Stimulated activated CD4-positive, alpha-beta T cell treated with anti-CD3 and anti-CD28 coated beads, Interleukin-15, amount 100 ng/mL, for 1 hour (primary cell): ENCODE measurements at places on chromosomes 5 and 9.

DNA sequence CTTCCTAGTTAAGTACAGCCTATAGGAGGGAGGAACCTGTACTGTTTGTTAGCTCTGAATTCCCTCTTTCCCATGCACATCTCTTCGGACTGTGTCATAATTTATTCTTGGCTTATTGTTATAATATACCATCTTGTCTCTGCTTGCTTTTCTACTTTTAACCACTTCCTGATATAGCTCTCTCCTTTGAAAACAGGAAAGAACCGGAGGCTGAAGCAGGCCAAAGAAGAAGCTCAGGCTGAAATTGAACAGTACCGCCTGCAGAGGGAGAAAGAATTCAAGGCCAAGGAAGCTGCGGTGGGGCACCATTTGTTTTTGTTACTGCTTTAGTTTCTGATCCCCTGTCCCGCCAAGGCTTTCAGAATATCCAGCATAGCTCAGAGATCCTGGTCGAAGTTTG lies 4.8 kb downstream of the ATP6V1G1 start:
- no peak for DNase-seq

DNA sequence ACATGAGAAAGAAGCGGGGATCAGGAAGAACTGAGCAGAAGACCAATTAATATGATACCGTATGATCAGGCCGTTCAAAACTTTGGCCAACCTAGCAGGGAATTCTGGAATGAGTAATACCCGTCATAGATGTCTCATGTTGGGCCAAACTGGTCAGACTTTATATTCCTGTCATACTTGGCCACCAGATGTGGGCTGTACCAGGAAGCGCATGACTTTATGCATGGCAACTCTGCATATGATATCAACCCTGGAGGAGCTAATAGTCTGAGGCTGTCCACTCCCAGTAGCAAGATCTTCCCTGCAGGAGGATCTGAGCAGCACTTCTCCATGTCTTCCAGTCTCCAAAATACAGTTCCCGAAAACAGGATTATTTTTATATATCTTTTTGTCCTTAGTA lies 68.5 kb upstream of the NAA35 start:
- no peak for DNase-seq

DNA sequence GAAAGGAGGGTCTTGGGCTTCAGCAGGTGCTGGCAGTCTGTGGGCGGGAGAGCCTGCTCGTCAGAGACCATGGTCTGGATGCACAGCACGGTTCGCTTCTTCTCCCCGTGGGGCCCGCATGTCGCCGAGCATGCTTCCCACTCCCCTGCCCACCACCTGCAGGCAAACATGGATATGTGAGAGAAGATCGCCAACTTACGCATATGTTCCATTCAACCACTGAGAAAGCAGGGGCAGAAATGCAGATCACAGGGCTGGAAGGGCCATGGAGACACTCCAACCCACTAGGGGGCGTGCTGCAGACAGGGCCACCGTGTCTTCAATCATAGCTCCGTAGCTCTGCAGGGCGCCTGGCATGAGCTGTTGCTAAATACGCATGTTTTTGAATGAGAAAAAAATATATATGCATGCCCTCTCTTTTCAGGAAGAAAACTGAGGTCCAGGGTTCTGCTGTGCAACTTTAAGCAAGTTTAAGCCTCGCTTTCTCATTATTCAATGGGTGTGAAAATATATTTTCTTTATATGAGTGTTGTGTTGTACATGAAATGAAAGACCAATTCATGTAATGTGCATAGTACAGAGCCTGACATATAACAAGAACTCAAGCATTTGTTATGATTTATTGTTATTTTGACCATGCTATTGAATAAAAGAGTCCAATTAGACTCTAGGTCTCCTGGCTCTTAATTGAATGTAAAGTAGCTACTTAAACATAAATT lies 148.0 kb downstream of the TARS1 start:
- peak; percentile 1 for DNase-seq

DNA sequence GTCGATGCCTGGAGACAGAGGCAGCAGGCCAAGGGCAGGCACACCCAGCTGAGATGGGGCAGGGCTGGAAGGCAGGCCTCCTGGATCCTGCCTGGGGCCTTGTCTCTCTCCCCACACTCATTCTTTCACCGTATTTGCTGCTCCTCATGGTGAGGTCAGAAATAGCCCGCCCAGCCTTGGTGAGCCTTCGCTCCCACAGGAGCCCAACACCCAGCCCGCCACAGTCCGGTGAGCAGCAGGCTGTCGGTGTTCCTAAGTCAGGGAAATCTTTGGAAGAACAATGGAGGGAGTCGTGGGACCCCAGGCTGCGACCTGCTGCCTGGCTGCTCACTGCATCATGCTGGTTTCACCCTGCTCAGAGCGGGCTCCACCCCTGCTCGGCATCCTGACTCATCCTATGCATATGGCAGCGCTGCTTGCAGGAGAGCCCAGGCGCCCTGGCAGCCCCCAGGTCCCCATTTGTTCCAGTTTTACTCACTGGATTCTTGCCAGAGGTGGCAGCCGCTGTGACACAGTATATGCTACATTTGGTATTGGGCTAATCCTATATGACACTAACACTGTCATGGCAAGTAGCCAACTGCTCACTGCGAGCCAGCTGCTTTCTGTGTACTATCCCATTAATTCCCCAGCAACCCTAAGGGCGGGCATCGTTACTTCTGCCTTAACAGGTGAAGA lies 53.2 kb upstream of the NCS1 start:
- DNase-seq, result no peak

- DNase-seq, result no peak
Observed at GRCh38 chr9:20930836-20931235, 100.6 kb downstream of the HACD4 start.

- no peak for DNase-seq
Observed at GRCh38 chr5:95715799-95716461, 15.2 kb upstream of the RHOBTB3 start.

DNA sequence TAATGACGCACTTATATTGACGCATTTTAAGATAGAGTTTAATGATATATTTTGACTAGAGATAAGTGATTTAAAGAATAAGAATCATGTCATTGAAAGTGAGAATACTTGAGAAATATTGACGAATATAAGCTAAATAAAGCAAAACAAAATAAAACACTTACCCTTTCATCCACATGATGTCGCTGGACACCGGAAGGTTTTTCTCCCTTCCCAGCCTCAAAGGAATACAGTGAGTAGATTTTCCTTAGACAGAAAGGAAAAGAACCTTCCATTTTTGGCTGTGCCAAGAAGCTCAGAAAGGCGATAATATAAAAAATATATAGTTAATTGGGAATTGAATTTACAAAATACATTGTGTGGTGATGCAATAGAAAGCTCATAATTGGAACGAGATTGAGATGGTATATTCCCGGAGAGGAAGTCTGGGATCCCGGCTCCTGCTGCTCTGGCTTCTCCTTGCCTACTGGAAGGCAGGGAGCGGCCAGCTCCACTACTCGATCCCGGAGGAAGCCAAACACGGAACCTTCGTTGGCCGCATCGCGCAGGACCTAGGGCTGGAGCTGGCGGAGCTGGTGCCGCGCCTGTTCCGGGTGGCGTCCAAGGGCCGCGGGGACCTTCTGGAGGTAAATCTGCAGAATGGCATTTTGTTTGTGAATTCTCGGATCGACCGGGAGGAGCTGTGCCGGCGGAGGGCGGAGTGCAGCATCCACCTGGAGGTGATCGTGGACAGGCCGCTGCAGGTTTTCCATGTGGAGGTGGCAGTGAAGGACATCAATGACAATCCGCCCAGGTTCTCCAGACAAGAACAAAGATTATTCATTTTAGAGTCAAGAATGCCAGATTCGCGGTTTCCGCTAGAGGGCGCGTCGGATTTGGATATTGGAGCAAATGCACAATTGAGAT lies at the start of gene PCDHA5:
TSS of gene PCDHA5 (plus strand) at position 239 of the 906 bp plus-strand sequence.
- no peak for DNase-seq

GRCh38 chr5:37272511-37272910 lies 23.3 kb upstream of the CPLANE1 start:
- DNase-seq, result no peak

- no peak for DNase-seq
Observed at GRCh38 chr9:34579104-34579807, 10.3 kb downstream of the CNTFR start.

DNA sequence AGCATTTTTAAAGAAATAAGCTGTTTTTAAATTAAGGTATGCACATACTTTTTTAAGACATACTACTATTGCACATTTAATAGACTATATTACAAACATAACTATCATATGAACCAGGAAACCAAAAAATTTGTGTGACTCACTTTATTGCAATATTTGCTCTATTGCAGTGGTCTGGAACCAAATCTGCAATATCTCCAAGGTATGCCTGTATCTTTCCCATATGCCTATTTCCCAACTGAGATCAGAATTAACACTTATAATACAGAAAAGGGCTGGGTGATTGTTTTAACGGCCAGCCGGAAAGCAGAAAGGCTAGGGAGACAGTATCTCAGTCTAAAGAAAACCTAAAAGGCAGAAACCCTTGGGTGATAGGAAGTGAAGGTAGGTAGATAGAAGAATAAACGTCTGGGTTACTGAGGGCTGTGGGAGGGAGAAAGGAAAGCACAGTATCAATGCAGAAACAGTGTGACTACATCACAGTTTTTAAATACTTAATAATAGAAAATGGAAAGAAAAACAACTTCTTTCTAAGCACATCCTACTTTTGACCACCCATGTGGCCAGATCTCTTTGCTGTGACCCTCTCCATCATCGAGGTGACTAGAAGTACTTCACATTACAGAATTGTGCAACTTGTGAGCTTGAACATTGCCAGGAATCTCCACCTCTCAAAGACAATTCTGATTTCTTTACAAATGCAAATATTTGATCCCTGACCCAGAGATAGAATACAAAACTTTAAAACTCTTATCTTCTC lies 126.4 kb downstream of the LPAR1 start:
- DNase-seq, result no peak

DNA sequence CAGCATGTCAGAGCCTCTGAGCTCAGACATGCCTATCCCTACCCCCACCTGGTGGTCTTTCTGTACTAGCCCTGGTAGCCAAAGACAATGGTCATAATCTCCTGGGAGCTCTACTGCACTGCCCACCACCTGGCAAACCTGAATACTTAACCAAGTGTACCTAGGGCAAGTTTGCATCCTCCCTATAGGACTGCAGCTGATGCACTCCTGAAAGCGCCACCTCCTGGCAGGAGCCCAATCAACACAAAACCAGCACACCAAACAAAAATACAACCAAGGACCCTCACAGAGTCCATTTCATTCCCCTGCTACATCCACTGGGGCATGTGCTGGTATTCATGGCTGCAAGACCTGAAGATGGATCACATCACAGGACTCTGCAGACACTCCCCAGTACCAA lies 14.8 kb upstream of the FAM174A start:
- no peak for DNase-seq

- no peak for DNase-seq
Observed at GRCh38 chr5:170080786-170081445, 24.8 kb upstream of the FOXI1 start.

DNA sequence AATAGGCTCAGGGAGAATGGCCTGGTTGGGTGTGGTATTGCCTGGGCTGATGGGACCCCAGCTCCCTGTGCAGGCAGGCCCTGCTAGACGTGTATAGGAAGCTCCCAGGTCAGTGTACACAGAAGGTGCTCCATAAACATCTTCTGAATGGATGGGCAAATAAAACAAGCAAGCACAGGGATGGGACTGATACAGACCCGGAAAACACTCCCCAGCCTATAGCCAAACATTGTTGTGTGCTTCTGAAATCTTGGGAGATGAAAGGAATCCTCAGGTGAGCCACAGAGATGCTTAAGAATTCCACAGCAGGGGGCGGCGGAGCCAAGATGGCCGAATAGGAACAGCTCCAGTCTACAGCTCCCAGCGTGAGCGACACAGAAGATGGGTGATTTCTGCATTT lies 151.8 kb downstream of the ENTREP1 start:
- no peak for DNase-seq

- no peak for DNase-seq
Observed at GRCh38 chr5:197892-198489, 6.7 kb downstream of the LRRC14B start.
